Nucleus accumbens (tissue), 56 donors: ENCODE measurements at places on chromosomes 12 and 14.

DNA sequence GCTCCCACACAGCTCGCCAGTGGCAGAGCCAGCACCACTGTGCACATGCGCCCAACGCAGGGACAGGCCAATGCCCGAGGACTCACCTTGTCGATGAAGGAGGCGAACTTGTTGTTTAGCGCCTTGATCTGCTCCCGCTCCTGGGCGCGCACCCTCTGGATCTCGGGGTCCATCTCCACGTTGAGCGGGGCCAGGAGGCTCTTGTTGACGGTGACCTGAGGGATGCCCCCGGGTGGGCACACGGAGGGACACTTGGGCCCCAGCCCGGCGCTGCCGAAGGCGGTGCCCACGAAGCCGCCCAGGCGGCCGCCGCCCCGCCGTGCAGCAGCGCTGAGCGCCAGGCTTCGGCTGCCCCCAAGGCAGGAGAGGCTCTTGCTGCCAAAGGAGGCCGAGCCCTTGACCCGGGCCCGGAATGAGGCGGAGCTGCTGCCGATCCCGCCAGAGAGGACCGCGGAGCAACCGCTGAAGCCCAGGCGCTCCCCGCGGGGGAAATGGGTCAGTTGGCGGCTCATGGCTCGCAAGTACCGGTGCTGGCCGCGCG is at the start of gene KRT72:
TSS of gene KRT72 (minus strand) at position 523 of the 541 bp plus-strand sequence. CDS start at position 512, 11 bp downstream.
- no peak for DNase-seq

DNA sequence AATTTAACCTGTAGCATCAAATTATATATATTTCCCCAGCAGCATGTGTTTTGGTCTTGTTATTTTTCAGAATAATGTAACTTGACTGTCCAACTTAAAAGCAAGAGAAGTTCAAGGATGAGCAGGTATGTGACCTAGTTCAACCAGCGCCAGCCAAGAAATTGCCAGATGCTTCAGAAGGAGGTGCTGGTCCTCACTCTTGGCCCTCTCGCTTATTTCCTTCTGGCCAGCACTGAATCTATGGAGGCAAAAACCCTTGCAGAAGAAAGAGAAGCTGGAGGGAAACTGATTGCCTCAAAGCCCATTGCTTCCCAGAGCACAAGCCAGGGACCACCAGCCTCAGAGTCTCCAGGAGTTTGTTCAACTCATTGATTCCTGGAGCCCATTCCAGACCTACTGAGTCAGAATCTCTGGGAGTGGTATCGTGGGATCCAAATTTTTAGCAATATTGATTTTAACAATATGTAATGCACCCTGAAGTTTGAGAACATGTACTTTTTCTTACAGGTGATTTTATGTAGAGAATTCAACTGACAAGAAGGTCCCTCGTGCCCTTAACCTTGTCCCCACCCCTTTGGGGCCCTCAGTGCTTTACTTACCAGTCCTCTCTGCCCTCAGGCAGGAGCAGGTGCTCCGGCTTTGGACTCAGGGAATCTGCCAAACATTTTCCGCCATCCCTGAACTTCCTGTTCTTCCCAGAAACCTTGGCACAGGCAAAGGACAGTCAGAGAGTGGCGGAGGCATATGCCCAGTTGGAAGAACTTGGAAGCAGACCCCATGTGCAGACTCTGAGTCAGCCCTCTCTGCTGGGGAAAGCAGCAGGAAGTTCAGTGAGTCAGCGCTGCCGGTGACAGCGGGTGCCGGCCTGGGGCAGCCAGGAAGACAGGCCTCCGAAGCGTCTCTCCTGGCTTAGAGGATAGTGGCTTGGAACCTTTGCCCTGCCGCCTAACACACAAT is 10.4 kb downstream of the BEST3 start:
- DNase-seq: no peak

- DNase-seq: no peak
Measured at GRCh38 chr14:91681893-91682563, 49.9 kb downstream of the CATSPERB start.

GRCh38 chr12:115199831-115200230 is 515.9 kb upstream of the TBX3 start:
- DNase-seq: no peak

- DNase-seq: no peak
Measured at GRCh38 chr12:50333441-50333840, 50.1 kb upstream of the LIMA1 start.

DNA sequence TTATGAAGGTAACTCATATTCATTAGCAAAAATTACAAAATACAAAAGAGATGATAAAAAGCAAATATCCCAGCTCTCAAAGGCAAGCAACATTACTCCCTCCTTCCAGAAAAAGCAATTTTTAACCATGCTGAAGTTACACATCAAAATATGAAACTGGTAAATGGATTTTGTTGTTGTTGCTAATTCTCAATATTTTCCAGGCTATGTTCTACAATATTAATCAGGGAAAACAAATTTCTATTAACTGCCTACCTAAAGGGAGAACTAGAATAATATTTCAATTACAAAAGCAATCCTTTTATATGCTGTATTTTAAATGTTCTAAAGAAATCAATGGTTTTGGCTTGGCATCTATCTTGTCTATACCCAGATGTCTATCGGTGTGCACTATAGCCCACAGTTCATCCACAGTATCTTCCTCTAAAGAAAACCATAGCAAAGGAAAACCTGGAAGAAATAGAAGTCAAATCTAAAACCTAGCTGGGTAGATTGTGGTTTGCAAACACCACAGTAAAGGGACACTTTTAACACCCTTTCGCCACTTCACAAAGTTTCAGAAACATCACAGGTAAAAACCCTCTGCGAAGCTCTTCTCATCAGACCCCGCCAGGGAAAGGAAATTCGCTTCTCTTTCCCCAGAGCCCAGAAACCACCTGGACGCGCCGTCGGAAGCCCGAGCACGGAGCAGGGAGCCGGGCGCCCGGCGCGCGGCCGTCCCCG is 32.0 kb downstream of the TC2N start:
- no peak for DNase-seq

DNA sequence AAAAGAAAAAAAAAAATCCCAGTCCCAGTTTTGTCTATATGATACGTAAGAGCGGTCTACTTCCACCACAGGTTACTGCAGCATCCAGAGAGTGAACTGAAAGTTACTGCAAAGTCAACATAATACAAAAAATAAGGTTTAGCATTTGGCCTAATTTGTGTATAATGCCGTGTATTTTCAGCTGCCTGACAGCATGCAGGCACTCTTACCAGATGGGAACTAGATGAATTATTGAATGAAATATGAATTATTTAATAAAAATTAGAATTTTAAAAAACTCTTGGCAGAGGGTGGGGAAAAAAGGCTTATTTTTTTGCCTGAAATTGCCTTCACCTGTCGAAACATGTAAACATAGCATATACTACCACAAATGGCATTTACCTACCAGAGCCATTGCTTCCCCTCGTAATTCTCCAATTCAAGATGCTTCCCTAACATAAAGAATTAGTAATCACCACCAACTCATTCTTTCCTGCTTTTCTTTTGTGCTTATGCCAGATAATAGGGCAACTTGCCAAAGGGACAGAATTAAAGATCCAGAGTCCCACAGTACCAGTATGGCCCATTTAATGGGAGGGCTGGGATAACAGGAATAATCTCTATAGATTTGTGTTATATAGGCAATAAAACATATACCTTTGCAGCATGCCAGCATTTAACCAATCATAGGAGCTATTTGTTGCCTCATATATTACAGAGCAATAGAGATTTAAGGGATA is 31.1 kb downstream of the ATF7 start:
- no peak for DNase-seq

DNA sequence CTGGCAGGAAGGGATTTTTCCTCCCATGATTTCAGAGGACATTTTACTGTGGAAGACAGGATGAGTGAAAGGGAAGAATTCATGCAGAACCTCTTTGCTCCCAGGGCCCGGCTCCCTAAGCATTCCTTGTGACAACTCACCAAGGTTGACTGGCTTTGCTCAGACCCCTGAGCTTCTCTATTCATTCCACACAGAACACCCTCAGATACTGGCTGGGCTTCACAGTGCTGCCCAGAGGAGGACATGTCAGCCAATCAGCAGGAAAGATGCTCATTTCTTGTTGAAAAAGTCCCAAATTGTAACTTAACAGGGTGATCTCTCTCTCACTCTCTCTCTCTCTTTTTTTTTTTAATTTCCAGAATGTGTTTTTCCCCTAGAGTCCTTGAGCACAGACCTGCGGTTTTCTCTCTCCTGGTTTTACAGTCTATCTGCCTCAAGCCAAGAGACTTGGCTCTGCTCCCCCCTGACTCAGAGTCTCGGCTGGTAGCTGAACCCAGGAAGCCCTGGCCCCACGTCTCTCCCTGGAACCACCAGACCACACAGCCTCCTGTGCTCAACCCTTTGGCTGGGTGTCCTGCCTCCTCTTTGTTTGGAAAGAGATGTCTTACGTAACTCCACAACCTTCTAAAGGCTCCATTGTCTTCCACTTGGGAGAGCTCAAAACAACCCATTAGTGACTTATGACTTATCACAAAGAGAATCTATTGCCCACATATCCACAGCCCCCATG is 43.9 kb downstream of the SSPN start:
- DNase-seq: peak; percentile 72

GRCh38 chr12:12166751-12167150 is 96.0 kb downstream of the BCL2L14 start:
- DNase-seq: no peak

DNA sequence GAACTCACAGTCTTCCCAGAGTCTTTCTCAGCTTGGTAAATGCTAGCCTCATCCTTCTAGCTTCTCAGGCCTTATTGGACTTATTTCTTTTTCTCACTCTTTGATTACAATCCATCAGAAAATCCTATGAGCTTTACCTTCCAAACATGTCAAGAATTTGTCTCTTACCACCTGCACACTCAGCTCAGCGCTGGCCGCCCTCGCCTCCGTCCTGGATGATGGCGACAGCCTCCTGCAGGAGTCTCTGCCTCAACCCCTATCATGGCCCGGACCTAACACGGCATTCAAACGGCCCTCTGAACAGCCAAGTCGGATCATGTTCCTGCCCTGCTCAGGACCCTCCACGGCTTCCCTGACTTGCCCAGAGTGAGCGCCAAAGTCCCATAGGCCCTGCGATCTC is 333.1 kb upstream of the FKBP4 start:
- no peak for DNase-seq

GRCh38 chr12:6405963-6406362 is 22.0 kb downstream of the LTBR start:
- no peak for DNase-seq

DNA sequence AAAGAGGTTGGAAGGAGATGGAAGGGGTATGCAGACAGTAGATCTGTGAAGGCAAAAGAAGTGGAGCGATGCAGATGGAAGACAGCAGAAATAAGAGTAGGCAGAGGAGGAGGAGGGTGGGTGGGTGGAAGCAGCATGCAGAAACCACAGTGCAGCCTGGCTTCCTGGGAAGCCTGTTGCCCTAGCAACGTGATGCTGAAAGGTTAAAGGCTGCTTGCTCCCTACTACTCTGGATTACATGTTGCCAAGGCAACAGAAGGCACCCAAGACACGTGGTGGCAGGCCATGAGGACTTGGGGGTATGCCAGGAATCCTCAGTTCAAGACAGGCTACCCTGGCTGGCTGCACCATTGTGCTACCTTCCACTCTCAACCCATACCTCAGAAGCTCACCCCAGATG is 129.6 kb downstream of the GRIN2B start:
- DNase-seq: peak; percentile 26

DNA sequence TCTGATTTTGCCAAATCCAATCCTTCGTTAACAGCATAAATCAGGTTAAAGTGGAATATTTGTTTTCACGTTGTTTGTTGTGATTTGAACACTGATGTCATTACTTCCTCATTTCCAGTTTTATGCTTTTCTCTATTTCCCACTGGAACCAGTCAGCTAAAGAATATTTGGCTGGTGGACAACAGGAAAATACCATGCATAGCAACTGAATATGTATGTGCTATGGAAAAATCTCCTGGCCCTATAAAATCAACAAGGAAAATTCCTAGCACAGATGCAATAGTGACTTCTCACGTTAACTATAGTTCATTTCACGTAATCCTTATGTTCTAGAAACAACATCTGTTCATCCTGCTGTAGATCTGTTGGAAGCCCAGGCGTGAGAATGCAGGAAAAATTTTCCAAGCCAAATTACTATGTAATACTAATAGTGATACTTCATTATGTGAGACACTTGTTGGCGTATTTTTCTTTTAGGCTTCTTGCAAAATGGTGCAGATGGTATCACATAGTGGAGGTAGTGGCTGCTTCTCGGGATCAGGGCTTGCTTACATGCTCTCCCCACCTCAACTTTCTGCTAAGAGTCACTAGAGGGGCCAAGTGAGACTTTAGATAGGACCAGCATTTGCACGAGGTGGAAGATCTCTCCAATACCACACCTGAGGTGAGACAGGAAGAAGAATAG is 86.3 kb upstream of the USP44 start:
- DNase-seq: no peak

DNA sequence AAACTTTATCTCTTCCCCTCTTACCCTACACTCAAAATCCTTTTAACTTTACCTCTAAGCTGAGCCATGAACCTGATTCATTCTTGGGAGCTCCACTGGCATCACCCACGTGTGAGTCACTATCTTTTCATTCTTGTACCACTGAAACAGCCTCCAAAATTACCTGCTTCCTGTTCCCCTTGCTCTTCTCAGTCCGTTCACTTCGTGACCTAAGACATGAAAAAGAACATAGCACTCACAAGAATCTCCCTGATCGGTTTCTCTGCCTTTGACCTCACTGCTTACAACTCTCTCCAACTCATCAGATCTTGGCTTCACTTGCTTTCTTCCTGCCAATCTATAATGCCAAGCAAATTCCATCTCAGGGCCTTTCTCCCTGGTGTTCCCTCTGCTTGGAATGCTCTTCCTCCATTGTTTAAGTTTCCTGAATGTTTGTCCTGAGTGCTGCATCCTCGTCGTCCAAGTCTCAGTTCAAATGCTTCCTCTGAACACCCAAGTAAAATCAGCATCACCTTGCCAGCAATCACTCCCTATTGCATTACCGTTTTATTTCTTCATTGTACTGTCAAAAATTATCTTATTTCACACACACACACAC is 9.2 kb downstream of the GLIPR1 start:
- no peak for DNase-seq

- DNase-seq: no peak
Measured at GRCh38 chr12:44827832-44828438, 48.2 kb downstream of the NELL2 start.

DNA sequence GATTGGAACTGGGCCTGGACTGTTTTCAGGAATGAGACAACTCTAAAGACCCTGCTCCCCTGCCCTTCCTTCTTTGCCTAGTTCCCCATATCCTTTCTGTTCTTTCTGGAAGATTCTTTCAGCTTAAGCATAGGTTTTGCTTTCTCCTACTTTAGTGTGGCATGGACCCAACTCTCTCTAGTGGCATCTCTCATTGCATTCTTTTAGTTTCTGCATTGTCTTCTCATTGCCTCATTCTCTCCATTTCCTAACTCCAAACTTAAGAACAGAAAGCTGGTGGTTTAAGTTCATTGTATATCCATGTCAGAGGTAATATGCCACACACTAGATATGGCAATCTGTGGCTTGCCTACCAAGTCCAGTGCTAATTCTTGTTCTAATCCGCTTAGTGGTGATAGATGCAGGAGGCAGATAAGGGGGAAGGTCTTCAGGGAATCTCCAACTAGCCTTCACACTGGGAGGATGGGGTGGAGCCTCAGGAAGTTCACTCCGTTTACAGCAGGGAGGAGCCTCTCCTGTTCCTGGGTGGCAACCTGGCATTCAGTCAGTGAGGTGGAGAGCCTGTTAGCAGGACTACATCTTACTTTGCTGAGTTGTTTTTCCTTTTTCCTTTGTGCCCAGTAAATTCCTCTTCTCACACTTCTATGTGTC is 165.1 kb upstream of the LMNTD1 start:
- DNase-seq: no peak
